Stimulated activated CD4-positive, alpha-beta T cell treated with anti-CD3 and anti-CD28 coated beads, Interleukin-4, amount 100 ng/mL, for 24 hours (primary cell): ENCODE measurements at places on chromosomes 11 and 22.

- no peak for DNase-seq
Observed at GRCh38 chr11:32094923-32095322, 4.0 kb downstream of the RCN1 start.

DNA sequence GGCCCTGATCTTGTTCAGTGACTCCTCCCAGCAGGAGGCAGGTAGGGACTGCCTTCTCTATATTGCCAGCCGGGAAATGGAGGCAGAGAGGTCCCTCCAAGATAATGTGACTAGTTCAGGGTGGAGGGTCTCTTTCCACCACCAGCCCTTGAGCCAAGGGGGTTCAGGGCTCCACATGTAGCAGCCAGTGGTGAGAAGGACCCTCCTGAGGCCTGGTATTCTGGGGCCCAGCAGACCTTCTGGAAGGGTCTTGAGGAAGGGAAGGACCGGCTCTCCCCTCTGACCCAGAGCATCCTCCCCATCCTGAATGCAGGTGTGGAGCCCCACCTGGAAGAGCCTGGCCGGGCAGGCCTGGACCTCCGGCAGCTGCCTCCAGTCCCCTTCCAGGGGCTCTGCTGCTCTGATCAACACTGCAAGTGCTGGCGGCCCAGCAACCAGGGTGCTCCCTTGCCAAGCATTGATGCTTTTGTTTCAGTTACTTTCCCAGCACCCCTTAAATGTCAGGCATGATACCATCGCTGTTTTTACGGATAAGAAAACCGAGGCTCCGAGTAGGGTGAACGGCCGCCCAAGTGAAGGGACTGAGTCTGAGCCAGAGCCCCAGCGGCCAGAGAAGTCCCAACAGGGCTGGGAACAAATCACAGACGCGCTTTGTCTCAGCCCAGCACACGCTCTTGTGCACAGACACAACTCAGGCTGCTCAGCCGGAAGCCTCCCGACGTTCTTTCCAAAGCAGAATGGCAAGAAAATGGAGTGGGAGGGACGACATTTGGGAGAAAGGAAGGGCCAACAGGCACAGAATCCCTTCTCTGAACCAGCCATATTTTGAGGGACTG lies 38.8 kb downstream of the DKK3 start:
- DNase-seq, result no peak

DNA sequence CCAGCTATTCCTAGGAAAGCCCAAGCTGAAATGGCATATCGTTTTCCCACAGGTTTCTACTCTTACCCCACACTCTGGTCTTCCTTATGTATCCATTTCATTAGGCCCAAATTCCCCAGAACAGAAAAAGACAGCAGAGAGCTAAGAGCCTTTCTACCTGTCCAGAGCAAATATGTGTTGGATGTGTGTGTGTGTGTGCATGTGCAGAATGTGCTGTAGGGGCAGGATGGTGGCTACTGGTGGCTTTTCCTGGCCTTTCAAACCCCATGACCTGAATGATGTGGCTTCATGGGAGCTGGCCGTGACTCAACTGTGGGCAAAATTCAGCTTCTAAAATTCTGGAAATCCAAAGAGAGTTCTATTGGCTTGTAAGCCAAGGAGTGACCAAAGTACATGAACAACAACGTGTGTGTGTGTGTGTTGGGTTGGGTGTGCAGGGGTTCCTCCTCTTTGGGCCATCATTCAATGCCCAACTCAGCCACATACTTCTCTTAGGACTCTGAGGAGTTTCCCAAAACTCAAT lies 421.4 kb upstream of the CADM1 start:
- DNase-seq, result no peak

DNA sequence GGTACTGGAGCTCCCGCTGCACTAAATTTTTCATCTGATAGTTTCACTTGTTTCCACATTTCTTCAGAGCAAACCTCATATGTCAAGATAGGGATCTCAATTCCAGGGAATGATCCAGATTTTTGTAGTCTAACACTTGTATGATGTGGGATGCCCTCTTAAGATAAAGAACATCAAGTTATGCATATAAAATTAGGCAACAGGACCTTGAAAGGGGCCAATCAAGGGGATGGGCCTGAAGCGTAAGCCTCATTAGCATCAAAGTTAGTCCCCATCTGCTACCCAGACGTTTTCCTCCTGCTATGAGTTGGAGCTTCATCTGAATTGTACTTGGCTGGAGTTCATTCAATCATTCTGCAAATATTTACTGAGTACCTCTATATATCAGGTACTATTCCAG lies 17.5 kb downstream of the PDGFD start:
- no peak for DNase-seq

GRCh38 chr11:78666675-78667160 lies 92.1 kb upstream of the NARS2 start:
- no peak for DNase-seq

DNA sequence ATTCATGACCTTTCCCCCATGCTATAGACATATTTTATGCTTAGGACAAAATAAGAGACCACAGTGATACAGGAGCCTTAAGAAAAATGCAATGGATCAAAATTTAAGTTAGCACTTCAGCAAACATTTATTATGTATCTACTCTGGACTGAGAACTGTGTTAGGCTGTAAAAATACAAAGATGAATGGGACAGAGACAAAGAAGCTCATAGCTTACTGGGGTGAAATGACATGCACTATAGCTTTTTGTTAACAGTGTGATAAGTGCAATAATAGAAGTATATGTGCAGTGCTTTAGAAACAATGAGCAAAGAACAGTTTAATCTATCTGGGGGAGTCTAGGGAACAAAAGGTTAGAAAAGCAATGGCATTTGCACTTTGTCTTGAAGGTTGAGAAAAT lies 1543.1 kb downstream of the FAM181B start:
- no peak for DNase-seq

- no peak for DNase-seq
Observed at GRCh38 chr11:63716046-63716445, 34.7 kb downstream of the RTN3 start.

DNA sequence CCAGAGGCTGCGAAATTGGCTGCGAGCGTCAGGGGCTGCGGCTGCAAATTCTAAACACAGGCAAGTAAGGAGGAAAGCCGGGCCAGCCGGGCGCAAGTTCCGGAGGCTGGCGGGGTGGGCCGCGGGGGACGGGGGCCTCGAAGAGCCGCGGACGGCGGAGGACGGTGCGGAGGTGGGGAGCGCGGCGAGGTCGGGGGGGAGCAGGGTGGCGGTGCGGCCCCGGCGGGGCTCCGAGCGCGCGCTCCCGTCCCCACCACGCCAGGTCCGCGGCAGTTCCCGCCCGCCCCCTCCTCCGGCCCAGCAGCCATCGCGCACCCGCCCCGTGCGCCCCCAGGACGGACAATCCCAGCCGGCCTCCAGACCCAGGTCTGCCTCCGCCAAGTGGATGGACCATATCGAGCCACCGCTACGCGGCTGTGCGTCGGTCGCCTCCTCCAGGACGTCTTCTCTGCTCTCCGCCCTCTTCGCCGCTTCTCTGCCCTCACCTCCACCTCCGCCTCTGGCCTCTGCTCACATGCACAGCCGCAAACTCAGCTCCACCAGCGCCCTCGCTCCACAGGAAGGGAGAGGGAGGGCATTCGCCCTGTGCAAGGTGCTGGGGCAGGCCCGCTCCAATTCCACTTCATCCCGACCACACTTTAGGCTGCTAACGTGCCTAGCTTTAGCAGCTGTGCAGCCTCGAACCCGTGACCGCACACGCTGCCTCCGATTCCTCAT lies 7.2 kb downstream of the ELFN2 start:
- DNase-seq, result peak; percentile 15

DNA sequence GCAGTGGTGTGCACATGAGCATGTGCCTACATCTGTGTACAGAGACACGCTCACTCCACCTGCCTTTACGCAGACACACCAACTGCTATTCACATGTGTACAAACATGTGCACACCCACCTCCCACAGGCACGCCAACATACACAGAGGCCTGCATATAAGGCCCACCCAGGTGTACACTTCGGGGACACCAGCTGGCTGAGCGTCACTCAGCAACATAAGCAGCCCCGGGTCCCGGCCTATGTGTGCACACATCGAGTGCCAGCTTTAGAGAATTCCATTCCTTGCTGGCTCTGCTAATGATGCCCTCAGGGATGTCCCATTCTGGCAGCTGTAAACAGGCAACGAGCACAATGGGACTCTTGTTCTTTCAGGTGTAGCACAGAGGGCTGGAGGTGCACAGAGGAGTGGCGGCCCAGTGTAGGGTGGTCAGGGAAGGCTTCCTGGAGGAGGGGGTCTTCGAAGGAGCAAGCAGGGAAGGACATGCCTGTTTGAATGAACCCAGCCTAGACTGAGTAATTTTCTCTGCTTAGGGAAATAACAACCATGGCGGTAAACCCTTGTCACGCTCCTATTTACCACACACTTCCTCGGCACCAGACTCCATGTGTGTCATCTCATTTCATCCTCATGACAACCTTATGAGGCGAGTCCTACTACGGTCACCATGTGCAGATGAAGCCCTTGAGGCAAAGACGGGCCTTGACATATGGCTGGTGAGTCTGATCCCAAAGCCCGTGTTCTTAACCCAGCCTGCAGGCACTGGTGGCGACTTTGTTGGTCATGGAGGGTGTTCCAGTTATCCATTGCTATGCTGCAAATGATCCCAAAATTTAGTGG lies 35.1 kb downstream of the RPL3 start:
- no peak for DNase-seq

DNA sequence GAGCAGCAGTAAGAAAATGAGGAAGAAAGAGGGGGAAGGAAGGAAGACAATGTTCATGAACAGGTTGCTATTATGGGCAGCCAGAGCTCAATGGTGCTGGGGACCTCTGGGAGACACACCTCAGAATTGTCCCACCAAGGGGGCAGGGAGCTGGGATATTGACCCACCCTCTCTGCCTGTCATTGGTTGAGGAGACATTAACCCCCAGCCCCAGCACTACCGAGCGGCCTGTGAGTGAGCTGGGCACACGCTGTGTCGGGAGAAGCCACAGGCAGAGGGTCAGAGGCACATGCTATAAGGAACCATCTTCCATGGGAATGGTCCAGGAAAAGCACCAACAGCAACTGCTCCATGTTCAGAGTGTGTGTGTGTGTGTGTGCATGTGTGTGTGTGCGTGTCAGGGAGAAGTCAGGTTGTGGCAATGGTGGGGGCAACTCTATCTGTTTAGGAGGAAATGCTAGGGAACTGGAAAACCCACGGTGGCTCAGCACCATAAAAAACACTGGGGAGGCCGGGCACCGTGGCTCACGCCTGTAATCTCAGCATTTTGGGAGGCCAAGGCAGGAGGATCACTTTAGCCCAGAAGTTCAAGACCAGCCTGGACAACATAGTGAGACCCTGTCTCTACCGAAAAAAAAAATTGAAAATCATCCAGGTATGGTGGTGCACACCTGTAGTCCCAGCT lies 49.2 kb downstream of the CD6 start:
- DNase-seq, result no peak

GRCh38 chr22:38317995-38318715 lies 922 bp upstream of the CSNK1E start:
- no peak for DNase-seq

DNA sequence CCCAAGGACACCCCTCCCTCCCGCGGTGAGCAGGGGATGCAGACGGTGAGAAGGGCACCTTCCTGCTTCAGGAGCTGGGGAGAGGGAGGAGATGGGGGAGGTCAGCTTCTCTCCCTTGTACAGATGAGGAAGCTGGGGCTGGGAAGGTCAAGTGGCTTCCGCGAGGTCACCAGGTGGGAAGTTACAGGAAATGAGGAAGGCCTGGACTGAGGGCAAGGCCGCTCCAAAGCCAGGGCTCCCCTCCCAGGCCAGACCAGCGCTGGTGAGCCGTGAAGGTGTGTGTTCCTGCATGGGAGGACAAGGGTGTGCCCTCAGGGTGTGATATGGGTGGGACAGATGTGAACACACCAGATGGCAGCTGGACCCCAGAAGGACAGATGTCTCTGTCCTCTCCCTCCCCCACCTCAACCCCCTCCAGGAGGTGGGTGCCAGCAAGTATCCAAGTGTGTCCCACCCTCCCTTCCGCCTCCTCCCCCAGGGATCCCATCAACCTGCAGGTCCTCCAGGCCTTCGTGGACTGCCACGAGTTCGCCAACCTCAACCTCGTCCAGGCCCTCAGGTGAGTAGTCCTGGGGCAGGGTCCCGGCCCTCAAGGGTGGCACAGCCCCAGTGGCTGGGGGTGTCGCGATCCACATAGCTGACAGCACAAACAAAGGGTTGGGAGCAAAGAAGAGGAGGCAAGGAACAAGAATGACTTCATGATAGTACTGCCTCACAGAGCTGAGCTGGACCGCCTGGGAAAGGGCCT lies 16.6 kb downstream of the CYTH4 start:
- no peak for DNase-seq

DNA sequence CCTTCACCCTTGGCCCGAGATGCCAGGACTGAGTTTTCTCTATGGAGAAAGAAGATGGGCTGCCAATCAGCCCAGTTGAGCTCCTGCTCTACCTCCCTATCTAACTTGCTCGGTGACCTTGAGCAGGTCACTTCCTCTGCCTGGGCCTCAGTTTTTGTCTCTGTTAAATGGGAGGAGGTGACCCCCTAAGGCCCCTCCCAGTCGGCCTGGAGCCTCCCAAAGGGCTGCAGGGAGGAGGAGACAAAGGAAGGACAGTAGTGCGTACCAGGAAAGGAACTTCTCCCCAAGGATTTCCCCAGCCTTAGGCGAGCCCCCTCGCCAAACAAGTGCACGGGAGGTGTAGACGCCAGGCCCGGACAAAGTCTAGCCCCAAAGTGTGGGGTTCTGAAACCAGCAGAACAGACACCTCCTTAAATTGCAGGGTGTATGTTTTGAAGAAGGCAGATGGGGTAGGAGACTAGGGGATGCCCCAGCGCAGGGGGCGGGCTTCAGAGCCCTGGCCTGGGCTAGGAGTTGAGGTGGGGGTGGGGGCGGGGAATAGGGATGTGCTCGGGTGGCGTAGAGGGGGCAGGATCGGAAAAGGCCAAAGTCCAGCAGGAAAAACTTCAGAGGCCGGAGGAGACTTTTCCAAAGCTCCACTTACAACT lies 1.0 kb downstream of the CBX7 start:
- DNase-seq, result no peak

- no peak for DNase-seq
Observed at GRCh38 chr11:130088217-130088616, 18.5 kb downstream of the APLP2 start.

GRCh38 chr22:28029956-28030355 lies 110.9 kb upstream of the PITPNB start:
- DNase-seq, result no peak

GRCh38 chr22:20798974-20799373 lies 25.1 kb downstream of the SERPIND1 start:
- no peak for DNase-seq

- no peak for DNase-seq
Observed at GRCh38 chr11:72406540-72407527, 27.5 kb downstream of the CLPB start.

- no peak for DNase-seq
Observed at GRCh38 chr11:12097219-12097618, 13.2 kb upstream of the MICAL2 start.

DNA sequence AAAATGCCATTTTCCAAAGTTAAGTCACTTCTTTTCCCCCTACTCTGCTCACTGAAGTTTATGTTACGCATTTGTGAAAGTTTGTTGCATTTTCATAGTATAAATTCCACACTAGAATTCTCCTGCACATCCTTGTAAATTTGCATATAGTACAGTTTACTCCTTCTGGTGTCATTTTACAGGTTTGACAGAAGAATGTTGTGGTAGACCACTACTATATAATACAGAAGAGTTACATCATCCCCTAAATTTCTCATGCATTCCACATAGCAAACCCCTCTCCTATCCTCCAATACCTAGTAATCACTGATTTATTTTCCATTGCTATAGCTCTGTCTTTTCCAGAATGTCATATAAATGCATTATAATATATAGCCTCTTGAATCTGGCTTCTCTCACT lies 64.5 kb downstream of the CCDC73 start:
- no peak for DNase-seq

GRCh38 chr11:47514825-47515647 lies 37.9 kb downstream of the CELF1 start:
- peak; percentile 70 for DNase-seq
